Immature natural killer cell (primary cell): ENCODE measurements at places on chromosomes 4 and X. TPM values are rescaled to one million over a fixed set of nuclear protein-coding genes. Genes with fewer than 3 reads are reported as not detected.

DNA sequence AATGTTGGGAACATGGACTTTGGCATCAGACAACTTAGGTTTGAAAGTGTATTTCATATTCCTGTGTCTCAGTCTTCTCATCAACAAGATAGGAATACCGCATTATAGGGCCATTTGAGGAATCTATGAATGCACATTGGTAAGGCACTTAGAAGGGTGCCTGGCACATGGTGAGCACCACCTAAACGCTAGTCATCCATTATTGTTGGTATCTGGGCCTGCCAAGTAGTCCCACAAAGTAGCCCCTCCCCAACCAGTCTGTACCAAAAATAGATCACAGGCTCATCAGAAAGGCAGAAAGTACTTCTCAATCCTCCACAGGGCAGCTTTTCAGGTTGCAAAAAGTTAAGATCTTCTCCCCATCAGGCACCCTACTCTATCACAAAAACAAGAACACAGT is 162.3 kb upstream of the KLF3 start:
- DNase-seq, result no peak

PAGE2 gene
- not detected for polyA plus RNA-seq

LPAR4 gene
- not detected for polyA plus RNA-seq

- DNase-seq, result no peak
Measured at GRCh38 chr4:183563874-183564273, 59.0 kb downstream of the ING2 start.

NAA11 gene
- polyA plus RNA-seq, result not detected

ENPP6 gene
- polyA plus RNA-seq, result not detected

DNA sequence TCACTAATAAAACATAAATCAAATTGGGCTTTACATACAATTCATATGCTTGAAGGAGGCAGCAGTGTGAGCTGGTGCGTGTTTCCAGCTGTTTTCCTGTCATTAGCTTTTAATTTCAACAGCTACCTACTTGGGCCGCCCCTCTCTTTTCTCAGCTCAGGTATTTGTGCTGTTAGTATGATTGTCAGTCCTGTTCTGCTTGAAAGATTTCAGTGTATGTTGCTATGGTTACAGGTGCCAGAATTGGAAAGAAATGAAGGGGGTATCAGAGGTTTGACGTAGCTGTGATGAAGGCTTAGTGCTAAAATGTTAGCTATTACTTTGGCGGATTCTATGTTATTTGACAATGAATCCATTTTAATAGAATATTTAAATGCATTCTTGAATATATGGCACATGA is 440.3 kb downstream of the ZIC3 start:
- DNase-seq, result no peak

GRCh38 chr4:127580891-127581290 is 51.9 kb upstream of the INTU start:
- DNase-seq, result no peak

CITED1 gene
- polyA plus RNA-seq, result not detected

MGST2 gene
- polyA plus RNA-seq, result 53.9 TPM

- no peak for DNase-seq
Measured at GRCh38 chr4:982814-983213, 4.0 kb upstream of the IDUA start.

- DNase-seq, result peak; percentile 31
Measured at GRCh38 chrX:103817502-103817901, 14.6 kb downstream of the RAB9B start.

- no peak for DNase-seq
Measured at GRCh38 chr4:76106442-76106841, 31.9 kb downstream of the ART3 start.

DNA sequence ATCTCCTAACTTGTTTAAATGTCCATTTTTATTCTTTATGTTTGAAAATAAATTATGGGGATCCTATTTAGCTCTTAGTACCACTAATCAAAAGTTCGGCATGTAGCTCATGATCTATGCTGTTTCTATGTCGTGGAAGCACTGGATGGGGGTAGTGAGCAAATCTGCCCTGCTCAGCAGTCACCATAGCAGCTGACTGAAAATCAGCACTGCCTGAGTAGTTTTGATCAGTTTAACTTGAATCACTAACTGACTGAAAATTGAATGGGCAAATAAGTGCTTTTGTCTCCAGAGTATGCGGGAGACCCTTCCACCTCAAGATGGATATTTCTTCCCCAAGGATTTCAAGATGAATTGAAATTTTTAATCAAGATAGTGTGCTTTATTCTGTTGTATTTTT is 27.6 kb downstream of the NUDT6 start:
- no peak for DNase-seq

DNA sequence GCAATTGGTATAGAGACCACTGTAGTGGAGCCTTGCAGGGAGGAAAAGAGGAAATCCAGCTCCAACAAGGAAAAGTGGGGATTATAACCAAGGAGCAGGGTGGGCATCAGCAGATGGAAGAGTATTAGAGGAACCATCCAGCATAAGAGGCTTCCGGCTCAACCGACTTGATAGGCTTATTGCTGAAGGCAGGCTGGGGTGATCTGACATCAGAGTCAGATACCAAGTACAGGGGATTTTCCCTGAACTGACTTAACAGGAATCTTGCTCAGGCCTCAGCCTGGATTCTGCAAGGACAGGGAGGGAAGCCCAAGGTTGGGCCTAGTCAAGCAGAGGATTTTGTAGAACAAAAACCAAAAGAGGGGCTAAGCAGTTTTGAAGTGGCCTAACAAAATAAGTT is 129.6 kb downstream of the DCLK2 start:
- DNase-seq, result no peak

DNA sequence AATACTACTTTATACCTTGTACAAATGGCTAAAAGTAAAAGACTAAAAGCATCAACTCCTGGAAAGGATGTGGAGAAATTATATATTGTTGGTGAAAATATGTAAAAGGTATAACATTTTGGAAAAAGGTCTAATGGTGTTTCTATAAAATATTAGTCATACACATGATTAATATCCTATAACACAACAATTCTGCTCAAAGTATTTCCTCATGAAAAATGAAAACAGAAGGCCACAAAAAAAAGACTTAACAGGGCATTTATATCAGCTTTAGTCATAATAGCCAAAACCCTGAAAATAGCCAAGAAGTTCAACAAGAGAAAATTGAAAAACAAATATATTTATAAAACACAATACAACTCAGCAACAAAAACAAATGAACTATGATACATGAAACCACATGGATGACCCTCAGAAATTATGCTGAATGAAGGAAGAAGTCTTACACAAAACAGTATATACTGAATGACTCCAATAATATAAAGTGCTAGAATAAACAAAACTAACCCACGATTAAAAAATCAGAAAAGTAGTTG is 38.8 kb downstream of the TBCK start:
- DNase-seq, result no peak

VCX3B gene
- not detected for polyA plus RNA-seq

EDA2R gene
- polyA plus RNA-seq, result not detected

GRCh38 chr4:111689731-111690130 is 455.5 kb upstream of the FAM241A start:
- no peak for DNase-seq

DNA sequence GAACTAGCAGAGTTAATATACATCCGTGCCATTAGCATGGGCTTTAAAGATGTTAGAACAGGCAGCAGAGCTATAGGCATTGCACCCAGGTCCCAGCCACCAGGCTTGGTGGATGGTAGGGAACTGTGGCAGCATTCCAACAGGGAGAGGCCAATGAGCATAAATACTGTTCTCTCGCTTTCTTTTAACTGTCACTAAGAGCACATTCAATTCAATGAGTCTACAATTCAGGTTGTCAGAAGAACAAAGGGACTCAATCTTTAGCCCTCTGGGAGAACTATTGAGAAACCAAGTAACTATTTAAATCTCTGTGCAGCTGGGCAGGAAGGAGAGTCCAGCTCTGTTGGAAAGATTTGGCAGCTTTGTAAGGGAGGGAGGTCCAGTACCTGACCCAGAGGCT is 165.6 kb downstream of the CHIC1 start:
- no peak for DNase-seq

DUSP21 gene
- polyA plus RNA-seq, result not detected
